SK-MEL-5 (cell line): ENCODE measurements at places on chromosomes 16 and 17. TPM values are rescaled to one million over a fixed set of nuclear protein-coding genes. Genes with fewer than 3 reads are reported as not detected.
A peak's percentile ranks its signal among the peaks of the same experiment; 100 is the strongest.

KRT39 gene
- not detected in 2 replicates for total RNA-seq

TPSD1 gene
- not detected in 2 replicates for total RNA-seq

SMIM36 gene
- total RNA-seq: not detected in 2 replicates

- no peak for DNase-seq
These were observed 9.6 kb upstream of the FBF1 start for GRCh38 chr17:75950421-75950820.

- DNase-seq: no peak
These were observed 23.2 kb upstream of the CACNG5 start for GRCh38 chr17:66811683-66812054.

GRCh38 chr17:41917679-41918313 lies 955 bp downstream of the ACLY start:
- peak; percentile 9 for DNase-seq

- DNase-seq: no peak
These were observed 332.0 kb upstream of the MAF start for GRCh38 chr16:79932572-79932971.
